ENCODE measurements at places on chromosomes 16 and 17.

- no peak for DNase-seq
These were observed 57.9 kb upstream of the TNRC6A start for GRCh38 chr16:24671455-24671954.

- DNase-seq, result no peak
These were observed 41.4 kb downstream of the SETD6 start for GRCh38 chr16:58556678-58557077.

DNA sequence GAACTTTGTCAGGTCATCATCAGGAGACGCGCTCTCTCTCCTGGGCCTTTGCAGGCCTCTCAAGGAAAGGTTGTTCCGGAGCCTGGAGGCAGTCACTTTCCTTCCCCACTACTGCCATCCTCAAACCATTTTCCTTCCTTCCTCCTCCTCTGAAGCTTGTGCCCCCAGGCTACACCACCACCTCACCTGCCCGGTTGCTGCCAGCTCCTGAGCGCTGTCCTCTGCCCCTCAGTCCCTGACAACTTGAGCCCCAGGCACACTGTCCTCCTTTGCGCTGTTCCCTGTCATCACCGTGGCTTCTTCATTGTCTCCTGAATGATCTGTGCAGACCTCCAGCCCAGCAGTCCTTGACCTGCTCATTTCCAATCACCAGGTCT lies 18.9 kb downstream of the CDRT4 start:
- no peak for DNase-seq

GRCh38 chr16:89545831-89546574 lies 14.5 kb upstream of the RPL13 start:
- no peak for DNase-seq

GRCh38 chr17:52237151-52237550 lies 78.6 kb upstream of the CA10 start:
- DNase-seq, result no peak

DNA sequence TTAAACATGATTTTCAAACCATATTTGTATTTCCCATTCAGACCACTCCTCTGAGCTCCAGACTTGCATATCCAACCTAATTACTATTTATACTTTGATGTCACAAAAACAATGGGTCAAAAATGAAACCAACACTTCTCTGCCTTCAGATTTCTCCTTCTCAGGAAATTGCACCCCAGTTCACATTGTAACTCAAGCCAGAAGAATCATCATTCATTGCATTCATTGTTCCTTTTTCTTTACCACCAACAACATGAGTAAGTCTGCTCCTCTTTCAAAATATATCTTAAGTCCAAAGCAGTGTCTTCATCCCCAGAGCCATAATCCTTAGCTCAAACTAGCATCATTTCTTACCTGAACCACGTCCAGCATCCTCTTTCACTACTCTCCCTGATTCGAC lies 2.6 kb upstream of the AKAP1 start:
- no peak for DNase-seq

DNA sequence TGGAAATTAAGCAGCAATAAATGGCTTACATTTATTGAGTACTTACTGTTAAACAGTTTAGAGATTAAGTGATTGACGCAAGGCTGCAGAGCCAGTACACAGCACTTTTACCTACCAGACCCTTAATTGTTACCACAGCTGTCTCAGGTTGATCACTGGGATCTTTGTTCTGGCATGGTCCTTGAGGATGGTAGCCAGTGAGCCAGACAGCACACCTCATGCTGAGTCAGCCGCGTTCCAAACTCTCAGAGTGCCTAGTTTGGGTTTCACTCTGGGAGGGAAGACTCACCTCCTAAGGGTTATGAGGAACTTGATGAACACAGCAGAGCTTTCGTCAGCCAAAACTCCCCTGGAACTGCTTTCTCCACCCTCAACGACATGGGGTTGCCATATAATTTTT lies 20.4 kb downstream of the CDH3 start:
- no peak for DNase-seq

- DNase-seq, result no peak
These were observed 107.6 kb downstream of the ZNF423 start for GRCh38 chr16:49748322-49748721.

- DNase-seq, result no peak
These were observed 44.2 kb downstream of the PEMT start for GRCh38 chr17:17547210-17547764.

Data from central memory CD4-positive, alpha-beta T cell (primary cell).